ENCODE measurements at places on chromosomes 1 and 21.

GRCh38 chr1:75725266-75725665 lies 757 bp downstream of the ACADM start:
- no peak for DNase-seq

- DNase-seq = peak; percentile 5
Observed at GRCh38 chr1:2975466-2976179, 45.6 kb upstream of the ACTRT2 start.

DNA sequence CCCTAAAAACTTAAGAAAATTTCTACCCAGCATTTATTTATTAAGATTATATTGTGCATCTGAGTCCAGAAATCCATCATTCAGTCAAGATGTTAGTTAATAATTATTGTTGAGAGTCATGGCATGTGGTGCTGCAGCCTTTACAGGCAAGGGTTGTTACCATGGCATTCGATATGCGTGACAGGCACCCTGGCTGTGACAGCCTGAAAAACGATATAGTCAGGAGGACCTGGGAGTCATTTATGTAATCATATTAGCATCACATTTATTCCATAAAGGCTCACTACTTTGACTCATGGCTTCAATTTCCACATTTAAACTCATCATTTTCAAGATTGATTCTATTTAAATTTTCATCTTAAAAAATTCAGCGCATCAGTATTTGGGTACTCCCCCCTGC lies 68.0 kb downstream of the CACHD1 start:
- DNase-seq = no peak

DNA sequence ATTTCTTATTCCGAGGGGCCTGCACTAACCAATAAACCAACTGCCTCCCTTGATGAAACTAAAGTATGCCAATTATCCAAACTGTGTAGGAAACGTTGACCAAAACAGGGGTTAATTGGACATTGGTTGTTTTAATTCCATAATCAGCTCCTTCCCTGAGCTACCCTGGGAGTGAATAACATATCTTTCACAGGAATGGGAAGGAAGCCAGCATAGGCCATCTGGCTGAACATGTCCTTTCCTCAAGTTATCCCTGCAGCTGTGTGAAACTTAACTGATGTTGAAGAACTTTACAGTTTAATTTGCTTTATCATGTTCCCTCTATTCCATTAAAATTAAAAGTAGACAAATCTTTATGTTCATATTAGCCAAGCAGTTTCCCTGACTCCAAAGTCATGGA lies 75.4 kb downstream of the NRIP1 start:
- no peak for DNase-seq

DNA sequence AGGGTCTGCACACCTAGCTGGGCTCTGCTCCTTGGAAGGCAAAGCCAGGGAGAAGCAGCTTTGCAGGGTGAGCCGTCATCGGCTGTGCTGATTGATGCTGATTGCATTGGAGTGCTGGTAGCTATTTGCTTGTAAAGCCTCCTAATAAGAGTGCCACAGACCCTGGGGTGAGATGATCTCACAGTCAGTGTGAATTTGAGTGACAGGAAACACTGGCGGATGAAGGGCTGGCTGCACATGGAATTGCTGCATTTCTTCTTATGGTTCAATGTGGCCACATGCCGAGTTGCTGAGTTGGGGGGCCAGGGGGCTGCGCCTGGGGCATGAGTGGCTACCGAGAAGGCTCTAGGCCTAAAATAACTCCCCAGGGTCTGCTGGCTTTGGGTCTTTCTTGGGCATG lies 138.2 kb upstream of the CACNA1E start:
- DNase-seq = no peak

DNA sequence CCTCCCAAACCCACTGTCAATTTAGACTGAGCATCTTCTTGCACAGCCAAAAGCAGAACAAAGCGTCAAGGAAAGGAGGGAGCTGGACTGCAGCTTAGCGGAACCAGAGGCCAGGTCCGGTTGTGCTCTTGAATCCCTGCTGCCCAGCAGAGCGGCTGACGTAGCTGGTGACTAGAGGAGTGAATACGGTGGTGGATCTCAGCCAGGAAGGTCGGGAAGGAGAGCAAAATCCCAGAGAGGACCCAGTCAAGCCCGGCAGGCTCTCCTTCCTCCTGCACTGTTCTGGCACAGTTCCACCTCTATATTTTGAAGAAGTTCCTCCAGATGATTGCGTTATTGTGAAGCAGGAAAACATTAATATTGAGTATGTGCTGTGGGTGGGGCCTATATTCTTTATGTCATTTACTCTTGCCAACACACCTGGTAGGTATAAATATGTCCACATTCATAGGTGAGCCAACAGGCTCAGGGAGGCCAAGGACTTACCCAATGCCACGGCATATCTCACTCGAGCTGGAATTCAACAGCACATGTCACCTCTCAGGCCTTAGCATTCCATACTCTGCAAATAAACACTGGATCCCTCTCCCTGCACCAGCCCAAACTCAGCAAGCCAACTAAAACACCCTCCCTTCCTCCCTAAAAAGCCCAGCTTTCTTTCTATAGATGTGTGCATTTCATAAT lies 23.6 kb upstream of the ABCB10 start:
- no peak for DNase-seq

DNA sequence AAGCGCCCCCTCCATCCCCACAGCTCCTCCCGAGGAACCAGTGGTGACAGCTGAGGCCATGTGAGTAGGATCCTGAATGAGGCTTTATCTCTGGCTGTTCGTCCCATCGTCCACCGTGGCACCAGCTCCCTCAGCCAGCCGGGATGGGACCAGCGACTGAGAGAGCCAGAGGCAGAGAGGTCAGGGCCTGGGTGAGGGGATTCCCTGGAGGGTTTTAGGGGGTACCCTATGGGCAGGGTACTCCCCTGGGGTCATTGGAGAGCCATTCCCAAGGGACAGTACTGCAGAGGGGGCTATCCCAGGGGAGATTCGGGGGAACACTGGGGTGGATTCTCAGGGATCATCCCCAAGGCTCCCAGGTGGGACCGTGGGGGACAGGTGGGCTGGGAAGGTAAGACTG lies 2.4 kb downstream of the TMEM125 start:
- no peak for DNase-seq

DNA sequence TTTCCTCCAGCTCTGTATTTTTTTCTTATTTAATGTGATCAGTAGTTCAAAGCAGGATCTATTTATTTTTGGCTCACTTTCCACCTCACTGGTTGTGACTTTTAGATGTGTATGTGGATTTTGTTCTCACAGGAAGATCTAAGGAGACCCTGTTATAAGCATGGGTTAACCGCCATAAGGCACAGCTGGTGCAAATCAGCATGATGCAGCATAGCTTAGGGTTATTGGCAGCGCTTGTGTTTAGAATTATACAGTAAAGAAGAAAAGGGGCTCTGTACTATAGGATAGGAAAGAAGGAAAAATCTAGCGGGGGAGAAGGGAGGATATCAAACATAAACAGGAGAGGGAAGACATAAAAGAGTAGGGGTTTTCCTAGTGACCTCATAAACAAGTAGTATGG lies 26.9 kb upstream of the RGL1 start:
- DNase-seq = no peak

- DNase-seq = no peak
Observed at GRCh38 chr1:40386359-40386723, 12.8 kb downstream of the SMAP2 start.

DNA sequence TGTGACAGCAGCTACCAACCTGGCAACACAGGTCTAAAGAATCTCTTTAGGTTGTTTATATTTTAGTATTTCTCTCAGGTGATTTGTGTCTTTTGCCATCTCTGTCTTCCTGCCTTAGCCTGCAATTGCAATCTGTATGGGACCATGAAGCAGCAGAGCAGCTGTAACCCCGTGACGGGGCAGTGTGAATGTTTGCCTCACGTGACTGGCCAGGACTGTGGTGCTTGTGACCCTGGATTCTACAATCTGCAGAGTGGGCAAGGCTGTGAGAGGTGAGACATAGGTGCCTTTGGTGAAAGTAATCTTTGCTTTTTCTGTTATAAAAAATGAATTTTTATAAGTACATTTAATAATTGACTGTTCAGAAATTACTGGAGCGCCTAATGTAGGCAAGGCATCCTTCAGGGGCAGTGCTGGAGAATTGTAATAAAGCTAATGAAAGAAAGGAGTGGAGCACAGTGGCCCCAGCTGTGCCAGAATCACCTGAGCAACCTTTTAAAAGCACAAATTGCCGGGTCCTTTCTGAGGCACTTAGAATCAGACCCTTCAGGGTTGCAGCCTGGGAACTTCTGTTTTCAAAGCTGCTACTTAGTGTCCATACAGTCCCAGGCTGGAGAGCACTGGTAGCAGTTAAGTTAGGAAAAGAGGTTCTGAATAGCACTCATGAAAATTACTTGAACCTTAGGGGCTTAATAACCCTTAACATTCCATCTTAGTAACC lies 60.6 kb upstream of the LAMC2 start:
- no peak for DNase-seq

GRCh38 chr1:32180186-32181060 lies 948 bp downstream of the TXLNA start:
- DNase-seq = no peak

GRCh38 chr1:5200006-5200405 lies 545.6 kb downstream of the AJAP1 start:
- no peak for DNase-seq

DNA sequence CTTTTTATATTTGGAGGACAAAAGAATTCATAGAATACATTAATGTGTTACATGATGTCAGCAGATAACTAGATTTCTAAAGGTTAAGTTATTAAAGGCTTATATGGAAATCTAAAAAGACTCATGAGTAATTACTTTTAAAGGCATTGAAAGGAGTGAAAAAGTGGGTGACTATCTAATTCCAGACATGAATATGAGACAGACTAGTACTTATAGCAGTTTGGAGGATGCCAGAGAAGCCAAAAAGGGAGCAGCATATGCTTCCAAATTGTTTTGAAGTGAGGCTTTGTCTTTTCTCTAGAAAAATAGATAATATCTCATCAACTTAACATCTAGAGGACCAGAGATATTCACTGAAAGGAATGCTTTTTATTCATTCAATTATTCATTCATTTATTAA lies 275.5 kb upstream of the CACYBP start:
- no peak for DNase-seq

GRCh38 chr1:117500584-117500983 lies 105.3 kb upstream of the TENT5C start:
- no peak for DNase-seq

GRCh38 chr1:170664093-170664827 lies at the start of gene PRRX1:
Gene PRRX1 (plus strand): TSS chr1:170664131. CDS start chr1:170664219, 88 bp downstream.
- no peak for DNase-seq

- no peak for DNase-seq
Observed at GRCh38 chr1:23427550-23427949, 3.0 kb upstream of the TCEA3 start.

- DNase-seq = peak; percentile 53
Observed at GRCh38 chr1:150809651-150810050, 1.6 kb upstream of the CTSK start.

DNA sequence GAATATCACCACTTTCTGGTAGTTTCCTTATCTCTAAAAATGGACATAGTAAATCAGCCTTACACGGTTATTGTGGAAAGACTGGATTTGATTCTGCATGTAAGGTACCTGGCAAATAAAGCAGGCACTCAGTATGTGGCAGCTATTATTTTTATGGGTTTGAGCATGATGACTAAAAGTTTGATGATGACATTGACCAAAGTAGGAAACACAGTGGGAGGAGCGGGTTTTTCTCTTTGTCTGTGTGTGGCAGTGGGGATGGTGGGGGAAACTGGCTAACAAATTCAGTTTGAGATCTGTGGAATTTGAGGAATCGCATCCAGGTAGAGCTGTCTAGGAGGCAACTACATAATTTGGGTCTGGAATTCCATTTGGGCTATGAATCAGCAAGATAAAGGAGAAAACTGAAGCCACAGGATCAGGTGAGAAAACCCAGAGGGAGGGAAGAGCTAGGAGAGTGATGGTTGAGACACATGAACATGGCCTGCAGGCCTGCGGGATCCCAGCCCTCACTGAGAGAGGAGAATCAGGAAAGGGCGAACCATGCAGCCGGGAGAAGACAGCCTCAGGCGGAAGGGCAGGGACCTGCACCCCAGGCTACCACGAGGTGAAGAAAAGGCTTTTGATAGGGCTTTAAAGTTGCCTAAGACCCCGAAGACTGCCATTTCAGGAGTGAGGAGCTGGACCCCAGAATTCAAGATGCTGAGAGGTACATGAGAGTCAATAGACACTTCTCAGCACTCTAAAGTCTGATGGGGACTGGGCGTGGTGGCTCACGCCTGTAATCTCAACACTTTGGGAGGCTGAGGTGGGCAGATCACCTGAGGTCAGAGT lies 52.2 kb downstream of the MEF2D start:
- DNase-seq = no peak

DNA sequence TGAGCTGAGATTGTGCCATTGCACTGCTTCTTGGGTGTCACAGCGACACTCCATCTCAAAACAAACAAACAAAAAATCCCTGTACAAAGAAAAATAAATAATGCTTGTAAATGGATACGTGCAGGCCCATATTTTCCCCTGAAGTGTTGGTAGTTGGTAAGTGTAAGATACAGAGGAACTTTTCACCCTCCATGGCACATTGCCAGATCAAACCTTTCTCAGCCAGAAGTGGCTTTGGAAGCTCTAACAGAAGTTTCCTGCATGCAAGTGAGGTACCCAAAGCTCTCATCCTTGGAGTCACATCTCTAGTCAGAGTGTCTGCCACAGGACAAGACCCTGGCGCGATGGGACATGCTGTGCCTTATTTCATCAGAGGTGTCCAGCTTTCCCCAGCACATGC lies 7.3 kb downstream of the NDUFV3 start:
- DNase-seq = no peak

GRCh38 chr1:72896256-72896655 lies 613.9 kb upstream of the NEGR1 start:
- no peak for DNase-seq

DNA sequence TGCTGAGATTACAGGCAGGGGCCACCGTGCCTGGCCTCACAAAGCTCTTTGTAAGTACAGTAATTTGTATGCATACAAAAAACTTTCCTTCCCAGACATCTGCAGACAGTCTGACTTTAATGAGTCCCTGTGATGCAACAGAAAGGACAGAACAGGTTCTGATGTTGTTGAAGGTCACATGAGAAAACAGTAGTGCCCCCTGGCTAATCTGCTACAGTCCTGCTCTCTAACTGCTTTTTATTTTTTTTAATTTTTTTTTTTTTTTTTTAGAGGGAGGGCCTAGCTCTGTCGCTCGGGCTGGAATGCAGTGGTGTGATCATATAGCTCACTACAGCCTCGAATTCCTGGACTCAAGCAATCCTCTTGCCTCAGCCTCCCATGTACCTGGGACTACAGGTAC lies 36.7 kb downstream of the ACBD3 start:
- DNase-seq = no peak

GRCh38 chr21:35987475-35987874 lies 72.9 kb downstream of the SETD4 start:
- DNase-seq = no peak

GRCh38 chr21:33945652-33946270 lies 30.2 kb upstream of the ATP5PO start:
- no peak for DNase-seq

DNA sequence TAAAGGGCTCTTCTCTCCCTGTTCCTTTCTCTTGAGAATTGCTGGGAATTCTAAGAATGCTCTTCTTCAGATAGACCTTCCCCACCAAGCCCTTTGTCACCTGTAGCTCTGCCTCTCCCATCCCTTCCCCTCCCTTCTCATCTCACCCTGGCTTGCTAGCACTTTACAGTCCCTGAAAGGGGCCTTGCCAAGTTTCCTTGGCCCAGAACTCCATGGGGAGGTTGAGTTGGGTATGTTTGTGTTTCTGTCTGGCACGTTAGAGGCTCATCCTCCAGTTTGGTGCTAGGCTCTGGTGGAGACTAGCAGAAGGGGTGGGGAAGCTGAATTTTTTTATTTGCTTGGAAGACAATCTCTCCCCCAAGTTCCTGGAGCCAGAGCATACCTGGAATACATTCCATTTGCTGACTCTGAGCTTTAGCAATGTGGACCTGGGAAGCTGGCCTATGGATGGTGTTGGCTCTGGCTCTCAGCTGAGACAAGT lies 4.9 kb downstream of the CGN start:
- no peak for DNase-seq

Measured in fibroblast of skin of left biceps (primary cell).